ENCODE measurements at places on chromosomes 16 and 17.

DNA sequence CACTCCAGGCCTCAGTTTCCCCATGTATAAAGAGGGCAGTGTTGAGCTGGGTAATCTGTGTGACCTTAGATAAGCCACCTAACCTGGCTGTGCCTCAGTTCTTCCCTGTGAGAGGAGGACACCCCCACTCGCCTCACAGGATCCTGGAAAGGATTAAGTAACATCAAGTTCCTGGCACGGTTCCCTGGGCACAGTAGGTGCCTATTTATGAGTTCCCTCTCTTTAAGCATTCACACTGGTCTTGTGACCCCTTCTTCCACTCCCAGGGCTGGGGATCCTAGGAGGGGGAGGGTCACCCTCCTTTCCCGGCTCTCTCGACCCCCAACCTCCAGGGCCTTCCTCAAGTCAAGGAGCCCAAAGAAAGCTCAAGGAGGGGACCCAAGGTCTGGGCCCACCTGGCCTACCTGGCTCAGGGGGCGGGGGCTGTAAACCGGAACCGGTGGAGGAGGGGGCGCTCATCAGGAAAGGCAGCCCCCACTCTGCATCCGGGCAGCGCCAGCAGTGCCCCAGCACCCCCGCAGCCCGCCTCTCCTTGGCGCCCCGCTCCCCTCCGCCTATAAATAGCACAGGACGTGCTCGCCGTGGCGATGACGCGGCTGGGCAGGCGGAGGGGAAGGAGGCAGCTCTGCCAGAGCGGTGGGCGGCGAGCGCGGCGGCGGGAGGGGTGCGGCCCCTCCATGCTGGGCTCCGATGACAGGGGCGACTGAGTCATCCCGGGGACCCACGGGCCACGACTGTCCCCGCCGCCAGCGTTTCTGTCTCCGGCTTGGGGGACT, 9.4 kb downstream of the RPL19 start:
- peak; percentile 16 for DNase-seq

DNA sequence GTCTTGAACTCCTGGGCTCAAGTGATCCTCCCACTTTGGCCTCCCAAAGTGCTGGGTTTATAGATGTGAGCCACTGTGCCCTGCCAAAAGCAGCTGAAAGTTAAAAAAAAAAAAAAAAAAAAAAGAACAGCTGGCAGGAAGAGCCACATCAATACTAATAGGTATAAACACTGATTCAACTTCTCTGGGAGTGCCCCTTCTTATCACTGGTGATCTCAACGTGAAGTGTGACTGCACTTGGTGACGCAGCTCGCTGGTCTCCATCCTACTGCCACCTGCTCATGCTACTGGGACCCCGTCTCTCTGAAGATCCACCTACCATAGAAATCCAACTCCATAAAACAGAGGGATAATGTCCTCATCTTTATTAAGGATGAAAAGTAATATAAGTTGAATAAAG, 40.8 kb downstream of the RNF157 start:
- DNase-seq = no peak

DNA sequence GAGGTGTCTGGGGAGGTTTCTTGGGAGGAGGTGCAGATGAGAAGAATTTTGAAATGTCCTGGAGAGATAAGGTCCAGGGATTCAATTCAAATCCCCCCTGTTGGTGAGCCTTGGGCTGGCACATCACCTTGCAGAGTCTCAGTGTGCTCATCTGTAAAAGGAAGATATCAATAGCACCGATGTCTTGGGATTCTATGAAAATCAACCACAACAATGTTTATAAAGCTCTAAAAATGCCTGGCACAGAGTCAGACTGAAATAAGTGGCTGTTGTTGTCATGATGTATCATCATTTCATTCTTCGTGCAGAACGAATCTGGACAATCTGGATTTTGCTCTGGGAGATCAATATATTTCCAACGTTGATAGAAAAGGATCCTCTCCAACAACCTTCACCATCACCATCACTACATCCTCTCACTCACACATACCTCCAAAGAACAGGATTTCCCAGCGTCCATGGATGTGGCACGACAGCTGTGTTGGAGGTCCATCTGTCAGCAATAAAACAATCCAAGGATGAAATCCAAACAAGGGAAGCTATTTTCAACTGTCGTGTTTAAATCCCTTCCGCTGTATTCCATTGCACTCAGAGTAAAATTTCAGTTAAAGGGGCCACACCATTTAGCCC, 393.7 kb upstream of the DYNLRB2 start:
- no peak for DNase-seq

GRCh38 chr16:67409631-67410030, 6.6 kb downstream of the ZDHHC1 start:
- no peak for DNase-seq

GRCh38 chr17:49565948-49566491, 9.7 kb upstream of the NXPH3 start:
- DNase-seq = no peak
